ENCODE measurements at places on chromosomes 4 and X.

GRCh38 chr4:57158221-57158620 is 48.0 kb upstream of the IGFBP7 start:
- H3K4me1 ChIP-seq, result no peaks in the 10 kb centered on the region
- no peak overlapping the region for H3K27ac ChIP-seq
- DNase-seq, result no peak
- H3K27me3 ChIP-seq, result no peaks in the 10 kb centered on the region

- no peaks in the 10 kb centered on the region for H3K27me3 ChIP-seq
- H3K27ac ChIP-seq, result no peak overlapping the region
- H3K36me3 ChIP-seq, result no peaks in the 10 kb centered on the region
- no peak for DNase-seq
- H3K4me3 ChIP-seq, result no peak overlapping the region
- H3K4me1 ChIP-seq, result no peaks in the 10 kb centered on the region
Measured at GRCh38 chr4:152327606-152328453, 208.1 kb downstream of the FBXW7 start.

DNA sequence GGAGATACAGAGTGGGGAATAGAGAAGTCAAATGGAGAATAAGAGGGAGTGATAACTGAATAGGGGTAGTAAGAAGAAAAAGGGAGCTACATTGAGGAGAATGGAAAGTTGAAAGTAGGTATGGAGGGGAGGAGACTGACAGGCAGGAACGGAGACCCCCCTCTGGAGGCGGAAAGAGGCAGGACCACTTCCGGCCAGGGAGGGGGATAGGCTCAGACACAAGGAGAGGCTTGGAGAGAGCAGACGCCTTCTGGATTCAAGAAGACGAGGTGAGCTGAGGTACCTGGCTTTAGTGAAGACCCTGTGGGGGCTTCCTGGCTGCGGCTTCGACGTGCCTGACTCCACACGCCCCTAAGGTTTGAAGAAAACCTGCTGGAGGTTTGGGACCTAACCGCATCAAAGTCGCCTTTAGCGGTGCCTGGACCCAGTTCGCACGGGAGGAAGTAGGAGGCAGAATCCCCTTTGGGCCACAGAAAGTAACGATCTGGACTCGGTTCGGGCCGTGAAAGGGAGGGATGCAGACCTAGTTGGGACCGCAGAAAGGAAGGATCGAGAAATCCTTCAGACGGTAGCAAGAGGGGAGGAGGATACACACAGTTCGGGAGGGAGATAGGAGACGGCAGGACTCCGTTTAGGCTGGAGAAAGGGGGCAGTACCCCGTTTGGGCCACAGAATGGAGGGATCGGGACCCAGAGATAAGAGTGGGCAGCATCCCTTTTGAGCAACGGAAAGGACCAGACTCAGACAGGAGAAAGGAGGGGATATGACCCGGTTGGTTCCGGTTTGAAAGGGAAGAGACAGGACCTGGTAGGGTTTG is at the start of gene TRO:
Gene TRO, plus strand, starts transcription at position 215 of the 817 bp plus-strand sequence. CDS start 1,423 bp downstream, outside the sequence.
- H3K27ac ChIP-seq, result no peak within 1 kb of the TSS
- peak within 1 kb of the TSS; percentile 24 for H3K4me3 ChIP-seq
- no peaks in the 10 kb centered on the region for H3K27me3 ChIP-seq
- no peak for DNase-seq
- no peaks in the 10 kb centered on the region for H3K4me1 ChIP-seq

- no peak overlapping the region for H3K27ac ChIP-seq
- no peaks in the 10 kb centered on the region for H3K36me3 ChIP-seq
- no peak for DNase-seq
Measured at GRCh38 chr4:28378109-28378830, 1517.6 kb downstream of the STIM2 start.

DNA sequence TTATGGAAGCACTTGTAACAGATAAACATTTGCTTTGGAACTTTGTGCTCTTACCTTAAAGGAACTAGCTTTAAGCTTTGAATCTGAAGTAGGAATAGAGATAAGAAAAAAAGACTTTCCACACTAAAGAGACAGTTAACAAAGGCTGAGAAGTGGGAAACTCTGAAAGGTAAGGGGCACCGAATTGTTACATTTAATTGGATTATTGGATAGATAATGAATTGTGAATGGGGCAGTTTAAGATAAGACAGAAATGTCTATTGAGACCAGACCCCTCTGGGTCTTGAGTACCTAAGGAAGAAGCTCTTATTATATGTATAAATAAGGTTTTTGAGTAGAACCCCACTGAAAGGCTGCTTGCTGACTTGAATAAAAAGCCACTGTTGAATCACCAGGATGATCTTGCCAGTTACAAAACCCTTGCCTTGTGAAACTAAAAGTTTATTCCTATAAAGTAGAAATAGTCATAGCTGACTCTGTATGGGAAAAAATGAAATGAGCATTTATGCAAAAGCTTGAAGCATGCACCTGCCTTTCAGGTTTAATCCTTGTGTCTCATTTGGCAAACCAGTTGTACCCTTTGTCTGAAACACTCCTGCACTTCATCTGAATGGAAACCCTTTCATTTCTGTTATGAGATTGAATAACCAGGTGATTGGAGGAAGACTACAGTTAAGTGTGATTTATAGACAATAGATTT is 423.2 kb downstream of the RPA4 start:
- no peaks in the 10 kb centered on the region for H3K27me3 ChIP-seq
- no peak overlapping the region for H3K4me3 ChIP-seq
- DNase-seq, result no peak
- no peaks in the 10 kb centered on the region for H3K36me3 ChIP-seq
- no peaks in the 10 kb centered on the region for H3K4me1 ChIP-seq

GRCh38 chr4:113131621-113132020 is 82.2 kb downstream of the ANK2 start:
- DNase-seq, result no peak
- H3K4me3 ChIP-seq, result no peak overlapping the region

DNA sequence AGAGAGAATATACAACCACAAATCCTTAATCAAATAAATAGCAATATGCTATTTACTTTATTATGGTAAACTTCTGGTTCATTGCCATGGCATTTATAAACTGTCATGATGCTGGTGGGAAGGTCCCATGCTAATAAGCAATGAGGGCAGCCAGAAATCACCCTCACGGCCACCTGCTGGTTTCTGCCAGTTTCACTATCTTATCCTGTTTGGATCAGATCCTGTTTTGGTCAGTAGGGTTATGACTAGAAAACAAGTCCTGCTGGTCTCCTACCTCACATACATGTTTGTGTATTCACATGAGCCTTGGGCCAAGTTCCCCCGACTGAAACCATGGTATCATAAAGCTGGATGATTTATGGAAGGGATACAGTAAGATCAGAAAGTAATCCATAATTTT is 28.1 kb downstream of the XAGE5 start:
- no peaks in the 10 kb centered on the region for H3K27me3 ChIP-seq
- no peak for DNase-seq
- H3K27ac ChIP-seq, result no peak overlapping the region
- no peaks in the 10 kb centered on the region for H3K36me3 ChIP-seq
- no peak overlapping the region for H3K4me3 ChIP-seq

DNA sequence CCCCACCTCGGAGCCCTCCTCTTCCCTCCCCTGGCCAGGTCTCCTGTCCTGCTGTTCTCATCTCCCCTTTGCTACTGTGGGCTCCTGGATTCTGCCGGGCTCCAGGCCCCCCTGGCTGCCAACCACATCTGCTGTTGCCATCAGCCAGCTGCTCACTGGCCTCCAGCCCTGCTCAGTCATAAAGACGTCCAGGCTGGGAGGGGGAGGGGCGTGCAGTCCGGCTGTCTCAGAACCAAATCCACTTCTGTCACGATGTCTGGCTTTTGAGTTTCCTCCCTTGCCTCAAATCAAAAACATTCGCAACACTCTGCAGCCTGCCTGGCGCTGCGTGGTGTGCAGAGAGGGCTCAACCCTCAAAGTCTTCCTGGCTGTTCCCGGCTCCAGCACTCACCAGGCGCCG is 7.1 kb downstream of the RASL11B start:
- peak; percentile 50 for DNase-seq
- no peaks in the 10 kb centered on the region for H3K36me3 ChIP-seq
- H3K27ac ChIP-seq, result no peak overlapping the region

DNA sequence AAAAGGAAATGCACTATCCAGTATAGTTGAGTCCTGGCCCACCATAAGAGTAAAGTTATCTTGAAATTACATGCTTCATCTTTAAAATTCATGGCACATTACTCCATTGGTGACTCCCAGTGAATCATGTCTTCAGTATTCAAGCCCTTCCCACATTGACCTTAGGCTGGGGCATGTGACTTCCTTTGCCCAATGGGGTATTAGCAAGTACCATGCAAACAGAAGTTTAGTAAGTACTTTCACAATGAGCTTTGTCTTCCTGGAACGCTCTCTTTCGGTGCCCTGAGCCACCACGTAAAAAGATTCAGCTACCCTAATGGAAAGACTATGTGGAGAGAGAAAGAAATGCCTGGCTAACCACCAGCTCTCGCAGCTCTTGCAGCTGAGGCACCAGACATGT is 235.4 kb downstream of the HNRNPD start:
- H3K27ac ChIP-seq, result no peak overlapping the region
- no peak overlapping the region for H3K4me3 ChIP-seq
- H3K36me3 ChIP-seq, result no peaks in the 10 kb centered on the region
- no peaks in the 10 kb centered on the region for H3K4me1 ChIP-seq

GRCh38 chr4:158051401-158052235 is 121.2 kb downstream of the GASK1B start:
- no peak overlapping the region for H3K4me3 ChIP-seq
- H3K27ac ChIP-seq, result peak overlapping the region; percentile 13
- DNase-seq, result no peak

DNA sequence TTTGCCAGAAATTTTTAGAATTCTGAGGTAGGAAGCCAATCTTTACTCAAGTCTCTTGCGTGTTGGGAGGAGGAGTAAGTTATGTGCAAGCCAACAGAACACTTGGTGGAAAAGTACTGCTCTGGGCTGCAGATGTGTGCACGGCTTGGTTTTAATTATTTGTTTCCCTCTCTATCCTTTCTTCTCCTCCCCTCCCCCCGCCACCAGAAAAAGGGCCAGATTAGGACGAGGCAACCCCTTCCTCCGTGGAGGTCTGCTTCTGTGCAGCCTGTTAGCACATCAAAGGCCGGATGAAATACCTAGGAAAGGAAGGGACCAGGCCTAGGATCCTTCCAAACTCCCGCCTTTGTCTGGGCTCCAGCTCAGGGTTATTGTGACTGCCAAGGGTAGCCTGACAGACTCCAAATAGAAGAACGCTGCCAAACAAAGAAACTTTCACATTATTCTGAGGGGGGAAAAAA is 1.0 kb upstream of the PGRMC1 start:
- H3K27me3 ChIP-seq, result no peaks in the 10 kb centered on the region
- no peak overlapping the region for H3K27ac ChIP-seq
- no peaks in the 10 kb centered on the region for H3K4me1 ChIP-seq
- no peaks in the 10 kb centered on the region for H3K36me3 ChIP-seq

GRCh38 chr4:78616046-78616498 is 64.5 kb downstream of the ANXA3 start:
- no peak overlapping the region for H3K4me3 ChIP-seq
- DNase-seq, result no peak
- H3K4me1 ChIP-seq, result no peaks in the 10 kb centered on the region
- H3K27me3 ChIP-seq, result no peaks in the 10 kb centered on the region
- no peak overlapping the region for H3K27ac ChIP-seq

- peak overlapping the region; percentile 59 for H3K27ac ChIP-seq
- peaks cover 42% of the 10 kb centered on the region for H3K4me1 ChIP-seq
- peak; percentile 91 for DNase-seq
- H3K27me3 ChIP-seq, result no peaks in the 10 kb centered on the region
- no peaks in the 10 kb centered on the region for H3K36me3 ChIP-seq
Measured at GRCh38 chr4:1204828-1205585, 32.6 kb upstream of the SPON2 start.

- H3K36me3 ChIP-seq, result no peaks in the 10 kb centered on the region
- no peak overlapping the region for H3K27ac ChIP-seq
- DNase-seq, result no peak
- H3K4me1 ChIP-seq, result no peaks in the 10 kb centered on the region
- H3K4me3 ChIP-seq, result no peak overlapping the region
Measured at GRCh38 chr4:52588097-52588496, 71.0 kb downstream of the USP46 start.

DNA sequence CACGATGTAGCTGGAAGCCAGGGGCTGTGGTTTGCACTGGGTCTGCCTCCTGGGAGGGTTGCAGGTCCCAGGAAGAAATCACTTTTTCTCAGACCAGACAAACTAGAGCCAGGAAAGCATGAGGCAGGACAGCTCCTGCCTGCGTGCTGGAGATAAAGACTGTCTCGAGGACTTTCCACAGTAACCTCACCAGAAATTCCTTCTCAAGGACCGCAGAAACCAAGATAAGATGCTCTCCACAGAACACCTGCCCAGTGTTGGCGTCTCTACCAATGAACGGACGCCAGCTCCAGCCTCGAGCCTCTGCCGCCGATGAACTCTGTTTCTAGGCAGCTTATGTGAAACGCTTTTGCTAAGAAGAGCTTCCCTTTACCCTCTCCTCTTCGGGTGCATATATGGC is 76.9 kb upstream of the AFAP1 start:
- no peak overlapping the region for H3K27ac ChIP-seq
- no peaks in the 10 kb centered on the region for H3K27me3 ChIP-seq
- no peak overlapping the region for H3K4me3 ChIP-seq
- H3K4me1 ChIP-seq, result no peaks in the 10 kb centered on the region

DNA sequence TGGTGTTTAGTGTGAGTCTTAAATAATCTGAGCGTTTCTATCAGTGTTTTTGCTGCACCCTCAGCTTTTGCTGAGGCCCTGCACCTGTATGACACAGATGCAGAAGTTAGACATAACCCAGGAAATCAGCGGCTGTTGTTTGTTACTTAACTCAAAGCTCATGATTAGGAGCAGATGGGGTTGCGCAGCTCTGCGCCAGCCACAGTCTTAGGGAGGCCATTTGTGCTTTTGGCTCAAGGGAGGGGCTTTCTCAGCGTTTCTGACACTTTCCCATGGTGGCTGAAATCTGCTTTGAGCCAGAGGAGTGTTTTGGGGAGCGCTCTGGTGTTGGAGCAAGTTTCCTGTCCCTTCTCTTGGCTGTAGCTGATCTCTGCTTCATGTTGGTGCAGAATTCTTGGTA is 433.8 kb downstream of the NAF1 start:
- H3K27ac ChIP-seq, result no peak overlapping the region
- no peaks in the 10 kb centered on the region for H3K27me3 ChIP-seq
- no peaks in the 10 kb centered on the region for H3K36me3 ChIP-seq
- H3K4me3 ChIP-seq, result no peak overlapping the region
- no peaks in the 10 kb centered on the region for H3K4me1 ChIP-seq

DNA sequence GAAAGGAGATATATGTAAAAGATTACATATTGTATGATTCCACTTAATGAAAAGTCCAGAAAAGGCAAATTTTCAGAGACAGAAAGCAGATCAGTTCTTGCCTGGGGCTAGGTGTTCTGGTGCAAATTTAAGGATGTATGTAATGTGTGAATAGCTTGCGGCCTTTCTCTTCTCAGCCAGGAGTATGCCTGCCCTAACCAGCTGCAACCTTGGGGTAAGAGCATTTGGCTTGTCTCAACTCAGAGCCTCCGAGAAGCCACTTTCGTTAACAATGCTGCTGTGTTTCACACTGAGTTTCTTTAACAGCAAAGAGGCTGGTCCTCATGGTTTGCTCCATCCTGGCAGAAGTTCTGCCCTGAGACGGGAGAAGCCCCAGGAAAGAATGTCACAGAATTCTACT is 102.7 kb downstream of the SPCS3 start:
- no peak overlapping the region for H3K27ac ChIP-seq
- H3K36me3 ChIP-seq, result no peaks in the 10 kb centered on the region
- H3K27me3 ChIP-seq, result no peaks in the 10 kb centered on the region
- DNase-seq, result no peak
- H3K4me3 ChIP-seq, result no peak overlapping the region

Data from colonic mucosa (tissue), 4 donors.